ENCODE measurements at places on chromosomes 11 and 22.
A peak's percentile ranks its signal among the peaks of the same experiment; 100 is the strongest.

GRCh38 chr22:37774728-37775127 lies 33.0 kb upstream of the GCAT start:
- no peak for DNase-seq

GRCh38 chr11:44316659-44317240 lies 6.8 kb upstream of the ALX4 start:
- DNase-seq: no peak

GRCh38 chr11:129710423-129710822 lies 105.2 kb upstream of the TMEM45B start:
- no peak for DNase-seq

- no peak for DNase-seq
Observed at GRCh38 chr11:33531743-33532181, 168.9 kb downstream of the C11orf91 start.

DNA sequence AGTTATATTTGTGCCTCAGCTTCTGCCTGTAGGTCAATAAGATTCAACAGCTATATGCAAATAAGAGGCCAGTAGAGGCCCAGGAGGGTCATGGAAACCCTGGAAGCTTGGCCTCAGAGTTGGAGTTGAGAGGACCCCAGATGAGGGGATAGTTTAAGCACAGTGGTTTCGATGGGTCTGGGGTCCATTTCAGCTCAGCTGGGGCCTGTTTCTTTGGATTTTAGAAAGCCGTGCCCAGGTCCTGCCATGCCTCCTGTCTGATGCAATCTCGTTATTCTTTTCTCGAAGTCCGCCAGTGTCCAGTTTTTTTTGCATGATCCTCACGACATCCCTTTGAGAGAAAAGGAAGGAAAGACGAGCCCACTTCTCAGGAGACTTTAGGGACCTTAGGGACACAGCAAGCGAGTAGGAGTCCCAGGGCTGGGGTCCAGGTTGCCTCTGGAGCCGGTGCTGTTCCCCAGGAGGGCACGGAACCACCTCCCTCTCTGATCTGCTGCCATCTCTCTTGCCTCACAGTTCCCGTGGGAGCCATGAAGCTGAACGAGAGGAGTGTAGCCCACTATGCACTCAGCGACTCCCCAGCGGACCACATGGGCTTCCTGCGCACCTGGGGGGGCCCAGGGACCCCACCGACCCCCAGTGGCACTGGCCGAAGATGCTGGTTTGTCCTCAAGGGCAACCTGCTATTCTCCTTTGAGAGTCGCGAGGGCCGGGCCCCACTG lies 2.6 kb upstream of the SMDT1 start:
- DNase-seq: no peak

GRCh38 chr11:120168960-120169681 lies 31.2 kb upstream of the TRIM29 start:
- no peak for DNase-seq

DNA sequence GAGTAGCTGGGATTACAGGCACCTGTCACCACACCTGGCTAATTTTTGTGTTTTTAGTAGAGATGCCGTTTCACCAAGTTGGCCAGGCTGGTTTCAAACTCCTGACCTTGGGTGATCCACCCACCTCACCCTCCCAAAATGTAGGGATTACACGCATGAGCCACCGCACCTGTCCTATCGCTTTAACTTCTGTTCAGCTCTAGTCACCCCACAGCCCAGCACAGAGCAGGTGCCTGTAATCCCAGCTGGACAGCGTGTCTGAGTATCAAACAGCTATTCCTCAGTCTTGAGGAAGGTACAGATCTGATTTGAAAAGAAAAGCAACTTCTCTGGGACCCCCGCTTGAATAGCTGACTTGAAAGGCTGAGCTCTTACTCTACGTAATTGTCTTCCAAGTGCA lies 149.1 kb downstream of the CTTN start:
- no peak for DNase-seq

- DNase-seq: no peak
Observed at GRCh38 chr22:29487426-29487986, 7.5 kb downstream of the NEFH start.

- DNase-seq: no peak
Observed at GRCh38 chr11:22461626-22462025, 123.4 kb downstream of the SLC17A6 start.

- DNase-seq: no peak
Observed at GRCh38 chr11:123426789-123427188, 3.3 kb upstream of the GRAMD1B start.

DNA sequence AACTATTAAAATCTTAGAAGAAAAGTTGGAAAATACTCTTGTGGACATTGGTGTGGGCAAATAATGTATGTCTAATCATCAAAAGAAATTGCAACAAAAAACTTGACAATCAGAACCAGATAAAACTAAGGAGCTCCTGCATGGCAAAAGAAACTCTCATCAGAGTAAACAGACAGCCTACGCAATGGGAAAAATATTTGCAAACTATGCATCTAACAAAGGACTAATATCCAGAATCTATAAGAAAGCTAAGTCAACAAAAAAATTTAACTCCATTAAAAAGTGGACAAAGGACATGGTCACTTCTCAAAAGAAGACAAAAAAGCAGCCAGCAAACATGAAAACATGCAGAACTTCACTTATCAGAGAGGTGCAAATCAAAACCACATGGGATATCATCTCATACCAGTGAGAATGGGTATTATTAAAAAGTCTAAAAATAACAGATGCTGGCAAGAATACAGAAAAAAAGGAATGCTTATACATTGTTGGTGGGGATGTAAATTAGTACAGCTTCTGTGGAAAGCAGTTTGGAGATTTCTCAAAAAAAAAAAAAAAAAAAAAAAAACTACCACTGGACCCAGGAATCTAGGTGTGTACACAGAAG lies 99.7 kb upstream of the TOP3B start:
- no peak for DNase-seq

GRCh38 chr11:65329944-65330403 lies 3.7 kb upstream of the DPF2 start:
- DNase-seq: peak; percentile 95

DNA sequence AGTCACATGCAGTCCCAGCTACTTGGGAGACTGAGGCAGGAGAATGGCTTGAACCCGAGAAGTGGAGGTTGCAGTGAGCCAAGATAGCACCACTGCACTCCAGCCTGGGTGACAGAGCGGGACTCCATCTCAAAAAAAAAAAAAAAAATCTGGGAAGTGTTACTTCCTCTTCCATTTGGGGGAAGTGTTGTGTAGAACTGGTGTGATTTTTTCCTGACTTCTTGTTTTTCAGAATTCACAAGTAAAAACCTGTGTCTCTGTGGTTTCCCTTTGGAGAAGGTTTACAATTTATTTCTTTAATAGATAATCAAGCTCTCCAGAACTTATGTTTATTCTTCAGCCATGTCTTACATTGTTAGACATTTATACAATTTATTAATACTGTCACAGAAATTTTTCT lies 396.1 kb downstream of the BRD1 start:
- DNase-seq: no peak

GRCh38 chr11:63666874-63667273 lies 4.3 kb downstream of the ATL3 start:
- DNase-seq: no peak

DNA sequence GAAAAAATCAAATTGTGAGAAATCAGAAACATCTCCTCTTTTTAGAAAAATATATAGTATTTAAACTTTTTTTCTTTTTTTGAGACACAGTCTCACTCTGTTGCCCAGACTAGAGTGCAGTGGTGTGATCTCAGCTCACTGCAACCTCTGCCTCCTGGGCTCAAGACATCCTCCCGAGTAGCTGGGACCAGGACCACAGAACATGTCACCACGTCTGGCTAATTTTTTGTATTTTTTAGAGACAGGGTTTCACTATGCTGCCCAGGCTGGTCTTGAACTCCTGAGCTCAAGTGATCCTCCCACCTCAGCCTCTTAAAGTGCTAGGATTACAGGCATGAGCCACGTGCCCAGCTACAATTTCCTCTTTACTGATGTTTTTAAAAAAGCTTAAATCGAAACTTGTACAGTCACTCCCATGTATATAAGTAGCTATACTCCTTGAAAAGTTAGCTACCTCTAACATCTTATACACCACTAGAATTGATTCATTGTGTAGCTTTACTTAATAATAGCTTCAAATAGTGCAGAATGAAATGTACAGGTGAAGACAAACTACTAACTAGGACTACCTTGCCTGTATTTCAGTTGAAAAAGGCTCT lies 10.3 kb downstream of the EIF4G2 start:
- DNase-seq: peak; percentile 22

DNA sequence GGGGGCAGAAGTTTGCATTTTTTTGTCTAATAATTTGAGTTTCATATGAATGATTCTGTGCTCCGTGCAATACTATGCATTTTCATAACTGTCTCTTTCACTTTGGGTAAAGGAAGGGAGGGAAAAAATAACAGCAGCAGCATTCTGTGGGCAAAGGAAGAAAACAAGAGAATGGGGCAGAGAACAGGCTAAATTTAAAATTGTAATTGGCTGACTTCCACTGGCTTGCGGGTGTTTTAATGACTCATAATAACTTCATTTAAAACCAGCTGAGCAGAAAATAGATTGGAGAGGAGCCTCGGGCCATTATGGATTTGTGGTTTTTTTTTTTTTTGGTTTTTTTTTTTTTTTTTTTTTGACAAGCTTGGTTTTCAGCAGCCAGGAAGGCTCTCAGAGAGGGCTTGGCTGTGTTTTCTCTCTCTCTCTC lies 107.4 kb downstream of the ZBTB16 start:
- peak; percentile 56 for DNase-seq

DNA sequence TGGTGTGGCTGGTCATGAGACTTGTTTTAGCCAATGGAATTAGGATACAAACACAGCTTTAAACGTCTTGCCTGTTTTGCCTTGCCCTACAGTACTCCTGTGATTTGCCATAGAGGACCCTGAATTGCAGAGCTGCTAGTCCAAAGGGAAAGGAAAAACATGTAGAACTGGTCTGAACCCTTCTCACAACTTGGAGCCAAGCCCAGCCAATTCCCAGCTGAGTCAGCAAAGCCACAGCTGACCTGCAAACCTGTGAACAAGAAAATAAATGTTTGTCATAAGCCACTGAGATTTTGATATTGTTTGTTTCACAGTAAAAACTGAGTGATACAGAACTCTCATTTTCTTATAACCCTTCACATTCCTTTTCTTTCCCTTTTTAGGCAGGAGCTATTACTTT lies 360.5 kb upstream of the API5 start:
- no peak for DNase-seq

DNA sequence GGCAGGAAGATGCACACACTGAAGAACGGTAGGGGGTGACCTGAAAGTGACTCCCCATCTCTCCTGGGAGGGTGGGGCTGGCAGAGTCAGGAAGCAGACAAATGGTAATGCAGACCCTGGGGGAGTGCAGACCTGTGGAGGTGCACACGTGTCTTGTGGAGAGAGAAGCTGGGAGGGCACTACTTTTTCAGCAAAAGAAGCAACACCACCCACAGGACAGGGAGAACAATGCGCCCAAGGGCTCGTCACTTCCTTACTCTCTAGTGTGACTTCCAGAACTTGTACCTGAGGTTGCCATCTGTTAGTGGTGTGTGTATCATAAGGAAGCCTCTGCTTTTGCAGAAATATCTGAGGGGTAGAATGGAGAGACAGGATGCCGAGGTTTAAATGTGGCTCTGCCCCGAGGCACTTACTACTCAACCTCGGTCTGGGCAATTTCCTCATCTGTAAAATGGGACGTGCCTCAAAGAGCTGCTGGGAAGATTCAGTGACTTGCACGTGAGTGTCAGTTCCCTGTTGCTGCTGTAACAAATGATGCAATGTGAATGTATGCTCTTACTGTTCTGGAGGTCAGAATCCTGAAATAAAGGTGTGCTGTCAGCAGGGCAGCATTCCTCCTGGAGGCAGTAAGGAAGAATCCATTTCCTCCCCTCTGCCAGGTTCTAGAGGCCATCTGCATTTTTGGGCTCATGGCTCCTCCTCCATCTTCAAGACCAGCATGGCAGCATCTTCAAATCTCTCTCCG lies 323.4 kb downstream of the SHANK2 start:
- no peak for DNase-seq

DNA sequence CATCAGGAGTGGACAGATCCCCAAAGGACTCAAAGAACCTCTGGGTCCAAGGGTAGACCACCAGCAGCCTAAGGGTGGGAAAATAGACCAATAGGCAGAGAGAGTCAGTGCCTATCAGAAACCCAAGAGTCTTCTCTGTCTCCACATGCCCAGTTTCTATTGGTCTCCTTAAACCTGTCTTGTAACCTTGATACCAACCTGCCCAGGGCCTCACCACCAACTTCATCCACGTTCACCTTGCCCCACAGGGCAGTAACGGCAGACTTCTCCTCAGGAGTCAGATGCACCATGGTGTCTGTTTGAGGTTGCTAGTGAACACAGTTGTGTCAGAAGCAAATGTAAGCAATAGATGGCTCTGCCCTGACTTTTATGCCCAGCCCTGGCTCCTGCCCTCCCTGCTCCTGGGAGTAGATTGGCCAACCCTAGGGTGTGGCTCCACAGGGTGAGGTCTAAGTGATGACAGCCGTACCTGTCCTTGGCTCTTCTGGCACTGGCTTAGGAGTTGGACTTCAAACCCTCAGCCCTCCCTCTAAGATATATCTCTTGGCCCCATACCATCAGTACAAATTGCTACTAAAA lies at the start of gene HBB:
TSS of gene HBB (minus strand) at position 340 of the 579 bp plus-strand sequence. CDS start at position 290, 50 bp downstream.
- no peak for DNase-seq

GRCh38 chr11:99513368-99513767 lies 492.6 kb downstream of the CNTN5 start:
- no peak for DNase-seq

DNA sequence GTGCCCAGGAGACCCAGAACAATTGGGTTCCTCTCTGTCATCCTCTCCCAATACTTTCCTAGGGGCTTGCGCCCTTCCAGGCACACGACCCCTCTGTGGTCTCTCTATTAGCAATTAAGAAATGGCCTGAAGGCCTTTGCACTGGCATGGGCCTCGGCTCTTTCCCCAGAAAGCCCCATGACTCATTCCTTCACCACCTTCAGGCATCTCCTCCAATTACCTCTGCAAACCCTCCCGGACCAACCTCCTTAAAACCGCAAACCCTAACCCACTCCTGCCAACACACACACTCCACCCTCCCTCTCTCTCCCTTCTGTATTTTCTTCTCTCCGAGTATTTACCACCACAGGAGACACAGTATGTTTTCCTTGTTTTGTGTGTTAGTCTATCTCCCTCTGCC lies 36.7 kb downstream of the LARGE1 start:
- DNase-seq: no peak

DNA sequence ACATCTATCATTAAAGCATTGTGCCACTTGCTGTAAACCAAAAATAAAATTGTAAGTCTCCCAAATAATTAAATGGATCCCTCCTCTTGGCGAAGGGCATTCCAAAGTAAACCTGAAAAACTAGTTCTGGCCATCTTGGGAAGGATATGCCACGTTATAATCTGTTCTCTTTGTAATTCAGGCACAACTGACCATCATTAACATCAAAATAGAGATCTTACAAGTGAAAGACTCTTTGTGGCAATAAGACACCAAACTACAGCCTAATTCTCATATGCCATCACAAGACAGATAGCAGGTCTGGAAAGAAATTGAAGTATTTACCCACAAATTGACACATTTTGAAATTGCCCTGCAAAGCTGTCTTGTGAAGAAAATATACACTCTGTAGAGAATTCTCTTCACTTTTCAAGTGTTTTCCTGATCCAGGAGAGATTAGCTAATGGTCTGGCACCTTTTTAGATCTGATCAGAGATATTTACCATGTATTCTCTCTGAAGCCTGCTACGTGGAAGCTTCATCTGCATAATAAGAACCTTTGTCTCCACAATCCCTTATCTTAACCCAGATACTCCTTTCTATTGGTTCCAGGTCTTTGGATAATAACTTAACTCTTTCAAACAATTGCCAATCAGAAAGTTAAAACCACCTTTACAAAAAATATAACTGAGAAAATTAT lies 630.4 kb upstream of the CCDC179 start:
- DNase-seq: no peak
